ENCODE measurements at places on chromosomes 7 and 10.

- no peak for DNase-seq
These were observed 676.4 kb upstream of the NRP1 start for GRCh38 chr10:34010891-34011290.

DNA sequence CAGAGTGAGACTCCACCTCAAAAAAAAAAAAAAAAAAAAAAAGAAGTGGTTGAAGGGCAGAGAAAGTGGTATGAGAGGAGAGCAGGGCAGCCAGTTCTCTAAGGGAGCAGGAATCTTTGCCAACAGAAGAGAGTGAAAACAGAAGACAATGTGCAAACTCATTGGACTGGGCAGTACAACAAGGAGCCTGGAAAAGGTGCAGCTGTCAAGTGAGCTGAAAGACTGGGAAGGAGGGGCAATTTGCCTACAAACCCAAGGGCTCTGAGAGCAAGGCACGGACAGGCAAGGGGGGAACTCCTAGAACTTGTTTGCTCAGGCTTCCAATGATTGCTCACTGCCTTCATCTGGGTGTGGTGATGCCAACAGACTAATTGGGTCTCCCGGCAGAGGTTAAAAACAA is 9.5 kb downstream of the ACTR1A start:
- DNase-seq: no peak

- DNase-seq: peak; percentile 83
These were observed 30.8 kb upstream of the ZNF488 start for GRCh38 chr10:47414752-47415519.

- peak; percentile 3 for DNase-seq
These were observed 15.5 kb downstream of the HIF1AN start for GRCh38 chr10:100551196-100551595.

DNA sequence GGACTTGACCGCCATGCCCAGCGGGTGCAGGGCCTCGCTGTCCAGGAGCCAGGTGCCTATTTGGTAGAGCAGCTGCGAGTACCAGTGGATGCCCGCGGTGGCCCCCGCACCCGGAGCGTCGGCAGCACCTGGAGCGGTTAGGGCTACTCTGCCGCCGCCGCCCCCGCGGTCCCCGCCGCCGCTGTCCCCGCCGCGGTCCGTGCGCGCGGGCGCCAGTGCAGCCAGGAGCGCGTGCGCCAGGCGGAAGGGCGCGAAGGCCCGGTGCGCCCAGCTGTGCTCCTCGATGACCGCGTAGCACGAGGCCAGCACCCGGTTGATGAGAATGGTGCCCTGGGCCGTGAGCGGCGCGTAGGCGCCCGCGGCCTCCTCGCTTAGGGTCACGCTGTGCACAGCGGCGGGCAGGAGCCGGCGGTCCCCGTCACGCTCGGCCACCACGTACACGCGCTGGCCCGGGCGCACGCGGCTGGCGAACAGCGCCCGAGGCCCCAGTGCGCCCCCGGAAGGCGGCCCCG is 9.3 kb downstream of the SHH start:
- DNase-seq: no peak

GRCh38 chr7:73970801-73971229 is 57.2 kb upstream of the ELN start:
- peak; percentile 78 for DNase-seq

DNA sequence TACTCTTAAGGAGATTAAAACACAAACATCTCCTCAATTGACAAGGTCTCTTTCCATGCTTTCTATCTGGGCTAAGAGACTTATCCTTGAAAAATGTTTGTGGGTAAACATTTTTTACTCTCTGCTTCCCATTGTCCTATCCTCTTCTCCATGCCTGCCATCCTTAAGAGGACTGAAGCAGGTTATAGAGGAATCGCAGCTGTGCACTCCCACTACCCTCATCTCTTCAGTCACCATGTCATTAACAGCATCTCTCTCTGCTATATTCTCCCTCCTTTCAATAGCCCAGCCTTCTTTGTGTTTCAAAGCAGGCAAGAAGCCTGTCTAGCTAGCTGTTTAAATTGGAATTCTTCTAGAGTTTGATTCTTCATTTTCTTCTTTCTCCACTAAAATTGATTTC is 22.6 kb downstream of the COL1A2 start:
- DNase-seq: no peak

GRCh38 chr7:73669288-73669701 is 1.7 kb downstream of the VPS37D start:
- no peak for DNase-seq

DNA sequence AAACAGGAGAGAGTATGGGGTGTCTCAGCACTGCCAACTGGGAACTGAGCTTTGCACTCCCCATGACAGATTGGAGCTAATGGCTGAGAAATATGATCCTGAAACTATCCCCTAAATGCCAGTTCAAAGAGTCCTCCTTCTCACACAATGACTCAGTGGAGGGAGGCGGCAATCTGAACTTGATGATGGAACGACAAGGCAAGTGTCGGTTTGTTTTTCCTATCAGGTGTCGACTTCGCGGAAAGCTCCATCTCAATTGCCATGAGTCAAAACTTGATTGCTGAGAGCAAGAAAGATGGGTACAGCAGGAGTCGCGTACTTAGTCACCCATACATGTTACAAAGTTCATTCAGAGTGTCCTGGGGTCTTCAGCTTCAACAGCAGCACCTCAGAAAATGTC is 52.5 kb downstream of the NPY start:
- no peak for DNase-seq

DNA sequence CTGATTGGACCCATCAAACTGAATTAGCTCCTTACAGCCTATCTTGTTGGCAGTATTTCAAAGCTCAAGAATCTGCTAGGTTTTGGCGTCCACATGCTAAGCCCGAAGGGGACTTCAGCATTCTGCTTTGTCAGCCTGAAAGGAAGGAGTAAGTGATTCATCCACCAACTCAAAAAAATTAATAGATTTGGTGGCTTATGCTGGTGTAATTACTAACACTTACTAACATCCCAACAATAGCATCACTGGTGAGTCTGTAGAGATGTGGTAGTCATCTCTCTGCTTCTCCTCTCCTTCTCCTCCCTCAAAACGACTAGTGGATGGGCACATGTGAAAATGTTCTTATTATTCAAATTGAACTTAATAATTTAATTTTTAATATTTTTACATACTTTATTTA is 53.8 kb upstream of the EGR2 start:
- no peak for DNase-seq

- DNase-seq: no peak
These were observed 88.3 kb downstream of the CHN2 start for GRCh38 chr7:29282819-29283414.

GRCh38 chr10:111076191-111076681 is 593 bp upstream of the ADRA2A start:
- no peak for DNase-seq
